ENCODE measurements at places on chromosomes 7 and 10. TPM values are rescaled to one million over a fixed set of nuclear protein-coding genes. Genes with fewer than 3 reads are reported as not detected.

DNA sequence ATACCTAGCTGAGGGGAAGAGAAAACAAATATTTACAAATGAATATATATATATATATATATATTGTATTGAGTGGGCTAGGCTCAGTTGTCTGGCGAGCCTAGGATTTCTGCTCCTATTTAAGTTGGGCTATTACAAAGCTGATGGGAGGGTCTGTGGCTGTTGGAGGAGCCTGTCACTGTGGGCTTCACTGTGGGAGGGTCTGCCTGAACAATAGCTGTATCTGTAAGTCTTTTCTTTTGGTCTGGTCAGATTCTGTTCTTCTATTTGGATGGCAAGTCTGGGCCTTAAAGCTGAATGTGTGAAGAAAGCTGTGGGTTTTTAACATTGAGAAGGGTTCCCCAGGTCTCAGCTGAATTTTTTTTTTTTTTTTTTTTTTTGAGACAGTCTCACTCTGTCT, 220.6 kb upstream of the LYZL1 start:
- H3K27me3 ChIP-seq, result no peaks in the 10 kb centered on the region
- DNase-seq, result no peak
- no peak overlapping the region for H3K27ac ChIP-seq
- no peaks in the 10 kb centered on the region for H3K4me1 ChIP-seq
- H3K4me3 ChIP-seq, result no peak overlapping the region

- H3K36me3 ChIP-seq, result peaks cover 64% of the 10 kb centered on the region
- H3K4me3 ChIP-seq, result no peak overlapping the region
- no peaks in the 10 kb centered on the region for H3K4me1 ChIP-seq
- no peak for DNase-seq
- no peaks in the 10 kb centered on the region for H3K27me3 ChIP-seq
Measured at GRCh38 chr10:91856637-91857036, 52.6 kb downstream of the FGFBP3 start.

- H3K4me3 ChIP-seq, result no peak overlapping the region
- H3K27me3 ChIP-seq, result no peaks in the 10 kb centered on the region
- H3K27ac ChIP-seq, result no peak overlapping the region
- no peaks in the 10 kb centered on the region for H3K4me1 ChIP-seq
Measured at GRCh38 chr7:91826377-91826776, 54.1 kb downstream of the MTERF1 start.

DNA sequence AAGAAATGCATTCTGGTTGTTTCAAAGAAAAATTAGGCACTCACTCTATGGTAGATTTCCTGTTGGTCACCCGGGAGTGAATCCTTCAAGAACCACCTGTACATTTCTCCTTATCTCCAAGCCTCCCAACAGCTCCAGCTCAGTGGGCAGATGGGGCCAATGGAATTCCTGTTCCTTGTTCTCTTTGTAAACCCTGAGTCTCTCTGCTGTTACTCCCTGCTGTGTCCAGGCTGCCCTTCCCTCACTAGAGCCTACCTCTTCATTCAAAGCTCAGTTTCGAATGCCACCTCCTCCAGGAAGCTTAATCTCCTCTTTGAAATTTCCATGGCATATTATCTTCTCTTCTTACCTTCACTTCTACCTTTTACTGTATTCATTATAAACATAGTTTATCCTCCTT, 3.5 kb upstream of the BMPER start:
- H3K27me3 ChIP-seq, result no peaks in the 10 kb centered on the region
- no peak for DNase-seq
- H3K27ac ChIP-seq, result no peak overlapping the region
- no peaks in the 10 kb centered on the region for H3K4me1 ChIP-seq
- H3K4me3 ChIP-seq, result no peak overlapping the region

- no peaks in the 10 kb centered on the region for H3K36me3 ChIP-seq
- no peaks in the 10 kb centered on the region for H3K4me1 ChIP-seq
- no peak overlapping the region for H3K4me3 ChIP-seq
- no peaks in the 10 kb centered on the region for H3K27me3 ChIP-seq
- H3K27ac ChIP-seq, result no peak overlapping the region
- DNase-seq, result no peak
Measured at GRCh38 chr10:68876246-68877138, 24.6 kb upstream of the DDX50 start.

GRCh38 chr7:68245688-68246087, 1249.1 kb downstream of the TYW1 start:
- no peaks in the 10 kb centered on the region for H3K4me1 ChIP-seq
- H3K36me3 ChIP-seq, result no peaks in the 10 kb centered on the region
- no peak overlapping the region for H3K4me3 ChIP-seq
- no peak overlapping the region for H3K27ac ChIP-seq
- no peak for DNase-seq

DNA sequence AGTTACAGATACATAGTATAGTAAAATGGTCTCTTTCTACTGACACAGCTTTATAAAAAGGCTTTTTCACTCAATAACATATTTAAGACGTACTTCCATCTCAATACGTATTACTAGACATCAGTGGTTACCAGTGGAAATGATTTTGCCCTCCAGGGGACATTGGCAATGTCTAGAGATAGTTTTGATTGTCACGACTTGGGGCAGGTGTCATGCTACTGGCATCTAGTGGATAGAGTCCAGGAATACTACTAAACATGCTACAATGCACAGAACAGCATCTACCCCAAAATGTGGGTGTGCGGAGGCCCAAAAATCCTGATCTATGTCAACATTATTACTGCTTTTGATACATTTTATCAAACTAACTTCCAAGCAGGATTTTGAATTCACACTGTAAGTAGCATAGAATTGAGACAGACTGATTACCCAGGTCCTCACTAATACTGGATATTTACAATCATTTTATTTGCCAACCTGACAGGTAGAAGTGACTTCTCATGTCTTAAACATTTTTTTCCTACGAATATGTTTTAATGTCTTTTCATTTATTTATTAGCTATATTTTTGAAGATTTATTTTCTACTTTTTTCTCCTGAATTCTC, 53.8 kb downstream of the HGF start:
- H3K27ac ChIP-seq, result no peak overlapping the region
- no peak overlapping the region for H3K4me3 ChIP-seq
- H3K36me3 ChIP-seq, result no peaks in the 10 kb centered on the region
- H3K27me3 ChIP-seq, result no peaks in the 10 kb centered on the region

- no peaks in the 10 kb centered on the region for H3K4me1 ChIP-seq
- no peak overlapping the region for H3K4me3 ChIP-seq
- H3K27ac ChIP-seq, result no peak overlapping the region
- no peak for DNase-seq
- no peaks in the 10 kb centered on the region for H3K36me3 ChIP-seq
- H3K27me3 ChIP-seq, result no peaks in the 10 kb centered on the region
Measured at GRCh38 chr10:1476455-1476803, 260.9 kb downstream of the ADARB2 start.

GRCh38 chr10:7819121-7819460, 786 bp downstream of the TAF3 start:
- peak; percentile 61 for DNase-seq
- H3K36me3 ChIP-seq, result no peaks in the 10 kb centered on the region
- no peaks in the 10 kb centered on the region for H3K4me1 ChIP-seq
- peak overlapping the region; percentile 83 for H3K4me3 ChIP-seq
- H3K27ac ChIP-seq, result peak overlapping the region; percentile 83

DNA sequence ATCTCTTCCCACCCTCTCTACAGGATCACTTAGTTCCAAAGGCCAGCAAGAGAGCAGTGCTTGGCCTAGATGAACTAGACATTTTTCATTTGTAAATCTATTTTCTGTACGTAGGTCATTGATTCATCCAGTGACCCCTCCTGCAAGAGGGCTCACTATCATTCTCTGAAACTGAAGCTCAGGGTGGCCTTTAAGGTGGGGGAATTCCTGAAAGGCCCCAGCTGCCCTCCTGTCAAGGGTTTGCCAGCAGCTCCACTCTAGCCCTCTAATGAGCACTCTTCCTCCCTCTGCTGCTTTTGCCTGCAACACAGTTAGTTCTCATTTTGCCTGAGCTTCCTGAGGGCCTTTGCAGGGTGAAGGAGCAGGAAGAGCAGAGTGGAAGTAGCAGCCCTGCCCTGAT, 41.2 kb downstream of the LRRC18 start:
- no peak overlapping the region for H3K4me3 ChIP-seq
- no peak for DNase-seq
- no peaks in the 10 kb centered on the region for H3K36me3 ChIP-seq
- H3K4me1 ChIP-seq, result no peaks in the 10 kb centered on the region
- H3K27me3 ChIP-seq, result no peaks in the 10 kb centered on the region

DNA sequence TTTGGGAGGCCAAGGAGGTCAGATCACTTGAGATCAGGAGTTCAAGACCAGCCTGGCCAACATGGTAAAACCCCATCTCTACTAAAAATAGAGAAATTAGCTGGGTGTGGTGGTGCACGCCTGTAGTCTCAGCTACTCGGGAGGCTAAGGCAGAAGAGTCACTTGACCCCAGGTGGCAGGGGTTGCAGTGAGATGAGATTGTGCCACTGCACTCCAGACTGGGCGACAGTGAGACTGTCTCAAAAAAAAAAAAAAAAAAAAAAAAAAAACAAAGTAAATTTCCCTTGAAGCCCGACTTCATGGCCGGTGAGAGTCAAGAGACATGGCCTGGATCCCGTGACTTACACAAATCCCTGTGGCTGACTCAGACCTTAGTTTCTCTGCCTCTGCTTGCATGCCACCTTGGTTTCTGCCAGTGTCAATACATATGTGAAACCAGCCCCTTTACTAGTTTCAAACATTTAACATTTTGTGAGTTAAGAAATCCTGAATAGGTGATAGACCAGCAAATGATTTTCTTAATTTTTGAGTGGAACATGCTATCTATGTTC, 62.8 kb downstream of the ZEB1 start:
- no peaks in the 10 kb centered on the region for H3K27me3 ChIP-seq
- no peaks in the 10 kb centered on the region for H3K4me1 ChIP-seq
- no peak overlapping the region for H3K4me3 ChIP-seq
- no peak for DNase-seq
- H3K27ac ChIP-seq, result no peak overlapping the region

GRCh38 chr7:30920021-30920583, 8.4 kb downstream of the AQP1 start:
- no peaks in the 10 kb centered on the region for H3K27me3 ChIP-seq
- H3K4me1 ChIP-seq, result peaks cover 88% of the 10 kb centered on the region
- H3K27ac ChIP-seq, result peak overlapping the region; percentile 84
- no peak overlapping the region for H3K4me3 ChIP-seq
- no peak for DNase-seq

DNA sequence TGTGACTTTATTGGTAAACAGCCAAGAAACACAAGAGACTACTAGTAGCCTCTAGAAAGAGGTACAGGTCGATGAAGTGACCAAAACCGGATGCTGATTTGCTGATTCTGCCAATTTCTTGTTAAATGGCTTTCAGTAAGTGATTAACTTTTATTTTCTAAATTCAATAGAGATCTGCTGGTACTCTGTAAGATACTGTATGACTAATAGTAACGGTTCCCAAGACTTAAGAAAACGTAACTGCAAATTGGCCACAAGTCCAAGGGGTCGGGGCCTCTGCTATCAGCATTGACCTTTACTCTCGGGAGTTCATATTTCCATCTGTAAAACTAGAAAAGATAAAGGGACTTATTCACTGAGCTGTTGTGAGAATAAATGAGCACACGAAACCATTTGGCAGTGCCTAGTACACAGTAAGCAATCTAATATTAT, 1.4 kb downstream of the FAM3C start:
- H3K27me3 ChIP-seq, result no peaks in the 10 kb centered on the region
- no peak for DNase-seq

- no peak overlapping the region for H3K27ac ChIP-seq
- H3K27me3 ChIP-seq, result no peaks in the 10 kb centered on the region
- no peak for DNase-seq
- no peak overlapping the region for H3K4me3 ChIP-seq
Measured at GRCh38 chr7:120023494-120024167, 249.3 kb upstream of the KCND2 start.

GRCh38 chr7:71558806-71559613, 427.1 kb downstream of the GALNT17 start:
- H3K4me1 ChIP-seq, result no peaks in the 10 kb centered on the region
- DNase-seq, result no peak
- H3K27ac ChIP-seq, result no peak overlapping the region
- H3K27me3 ChIP-seq, result no peaks in the 10 kb centered on the region
- H3K36me3 ChIP-seq, result no peaks in the 10 kb centered on the region

DNA sequence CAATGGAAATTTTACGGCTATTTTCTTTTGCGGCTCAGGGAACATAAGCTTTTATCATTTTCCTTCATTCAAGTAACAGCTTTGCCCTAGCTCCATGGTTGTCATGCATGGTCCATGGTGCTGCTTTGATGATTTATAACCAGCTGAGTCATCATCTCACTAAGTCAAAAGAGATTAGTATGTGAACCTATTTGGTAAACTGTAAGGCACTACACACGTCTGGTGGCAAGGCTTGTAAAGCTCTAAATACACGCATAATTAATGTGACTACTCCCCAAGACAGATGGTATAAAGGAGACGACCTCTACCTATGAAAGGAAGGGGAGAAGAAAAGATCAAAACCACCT, 340.2 kb downstream of the KCNMA1 start:
- DNase-seq, result no peak
- no peaks in the 10 kb centered on the region for H3K4me1 ChIP-seq
- no peak overlapping the region for H3K4me3 ChIP-seq
- H3K36me3 ChIP-seq, result no peaks in the 10 kb centered on the region

DNA sequence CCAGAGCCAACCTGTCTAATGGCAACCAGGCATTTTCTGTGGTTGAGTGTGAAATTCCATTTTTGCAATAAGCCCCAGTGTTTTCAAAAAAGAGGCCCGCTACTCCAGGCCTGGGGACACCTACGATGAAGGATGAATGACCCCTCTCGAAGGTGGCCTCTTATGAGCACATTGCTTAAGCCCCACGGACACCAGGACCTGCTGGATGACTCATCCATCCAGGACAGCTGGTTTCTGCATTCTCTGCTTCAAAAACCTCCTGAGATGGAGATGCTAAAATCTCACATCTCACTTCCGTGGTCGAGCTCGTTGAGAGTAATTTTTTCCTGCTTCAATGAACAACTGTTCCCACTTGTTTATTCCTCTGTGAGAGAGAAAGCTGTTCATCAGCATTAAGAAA, 150.2 kb upstream of the FZD8 start:
- DNase-seq, result no peak
- no peaks in the 10 kb centered on the region for H3K27me3 ChIP-seq
- H3K4me1 ChIP-seq, result no peaks in the 10 kb centered on the region
- H3K27ac ChIP-seq, result no peak overlapping the region
- no peaks in the 10 kb centered on the region for H3K36me3 ChIP-seq
- no peak overlapping the region for H3K4me3 ChIP-seq

- no peak overlapping the region for H3K4me3 ChIP-seq
- H3K27ac ChIP-seq, result no peak overlapping the region
- no peak for DNase-seq
- H3K36me3 ChIP-seq, result no peaks in the 10 kb centered on the region
Measured at GRCh38 chr10:61187601-61188000, 243.6 kb upstream of the RHOBTB1 start.

TUBB8 gene
- not detected for total RNA-seq

MPP7 gene
- 8.9 TPM for total RNA-seq

FOXI2 gene
- total RNA-seq, result not detected

LDB3 gene
- total RNA-seq, result 448 TPM

CHST3 gene
- total RNA-seq, result 45.4 TPM

STAMBPL1 gene
- 13.8 TPM for total RNA-seq

All from right atrium auricular region (tissue), 2 donors.